ENCODE measurements at places on chromosomes 3 and 15. TPM values are rescaled to one million over a fixed set of nuclear protein-coding genes. Genes with fewer than 3 reads are reported as not detected.

Gene PLCH1
- 0.27 TPM for total RNA-seq

Gene SAMD7
- 0.12 TPM for total RNA-seq

Gene CELSR3
- total RNA-seq, result 2.5 TPM

Gene DNAH1
- 47.2 TPM for total RNA-seq

Gene CFAP100
- not detected for total RNA-seq

Gene RNU5B-1
- 21.7 TPM for total RNA-seq

Gene TIGIT
- 4.6 TPM for total RNA-seq

Gene ADAMTS9
- total RNA-seq, result not detected

Gene CAND2
- total RNA-seq, result 1.00 TPM

Gene GOLGA8T
- total RNA-seq, result not detected

Gene LYZL4
- not detected for total RNA-seq

Gene CFAP20DC
- 0.83 TPM for total RNA-seq

Gene CHST14
- total RNA-seq, result 16.7 TPM

Gene CCDC13
- 2.5 TPM for total RNA-seq

Gene SLC51A
- total RNA-seq, result not detected

Gene ADGRG7
- not detected for total RNA-seq

Gene ALPK3
- total RNA-seq, result 0.24 TPM

Gene GABRA5
- not detected for total RNA-seq

Gene GOLGA8G
- not detected for total RNA-seq

Gene GUCA1C
- total RNA-seq, result not detected

Gene TRIM42
- not detected for total RNA-seq

Gene ENTPD3
- not detected for total RNA-seq

Gene B2M
- total RNA-seq, result 3,928 TPM

Gene NPAP1
- total RNA-seq, result not detected

Gene NR1I2
- 0.73 TPM for total RNA-seq

Gene SLC12A1
- total RNA-seq, result not detected

Gene SAXO2
- 30.2 TPM for total RNA-seq
